ENCODE measurements at places on chromosomes 2 and 18.

GRCh38 chr2:203804070-203804469 lies 63.5 kb upstream of the CTLA4 start:
- peak; percentile 98 for DNase-seq

DNA sequence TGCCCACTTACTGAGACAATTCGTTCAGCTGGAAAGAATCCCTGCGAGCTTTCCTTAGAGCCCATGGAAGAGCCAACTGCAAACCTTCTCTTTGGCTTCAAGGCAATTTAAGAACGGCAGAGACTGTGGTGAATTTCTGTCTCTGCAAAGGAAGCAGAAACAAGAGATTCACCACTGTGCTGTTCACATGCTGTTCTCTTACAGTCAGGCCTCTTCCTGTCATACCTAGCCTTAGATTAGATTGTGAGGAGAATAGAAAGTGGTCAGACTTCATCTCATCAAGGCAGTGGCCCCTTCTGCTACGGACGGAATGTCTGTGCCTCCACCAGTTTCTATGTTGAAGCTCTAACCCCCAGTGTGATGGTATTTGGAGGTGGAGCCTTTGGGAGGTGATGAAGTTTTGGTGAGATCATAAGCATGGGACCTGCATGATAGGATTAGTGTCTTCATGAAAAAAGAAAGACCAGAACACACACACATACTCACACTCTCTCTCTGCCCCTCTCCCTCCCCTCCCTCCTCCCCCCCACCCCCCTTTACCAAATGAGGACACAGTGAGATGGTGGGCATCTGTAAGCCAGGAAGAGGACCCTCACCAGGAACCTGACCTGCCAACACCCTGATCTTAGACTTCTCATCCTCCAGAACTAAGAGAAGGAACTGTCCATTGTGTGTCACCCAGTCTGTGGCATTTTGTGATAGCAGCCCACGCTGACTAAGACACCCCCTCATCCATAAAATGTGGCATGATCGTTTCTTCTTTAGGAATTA lies 45.6 kb upstream of the NRP2 start:
- DNase-seq: no peak

- DNase-seq: no peak
These were observed 52.4 kb downstream of the EMX1 start for GRCh38 chr2:72969706-72970105.

DNA sequence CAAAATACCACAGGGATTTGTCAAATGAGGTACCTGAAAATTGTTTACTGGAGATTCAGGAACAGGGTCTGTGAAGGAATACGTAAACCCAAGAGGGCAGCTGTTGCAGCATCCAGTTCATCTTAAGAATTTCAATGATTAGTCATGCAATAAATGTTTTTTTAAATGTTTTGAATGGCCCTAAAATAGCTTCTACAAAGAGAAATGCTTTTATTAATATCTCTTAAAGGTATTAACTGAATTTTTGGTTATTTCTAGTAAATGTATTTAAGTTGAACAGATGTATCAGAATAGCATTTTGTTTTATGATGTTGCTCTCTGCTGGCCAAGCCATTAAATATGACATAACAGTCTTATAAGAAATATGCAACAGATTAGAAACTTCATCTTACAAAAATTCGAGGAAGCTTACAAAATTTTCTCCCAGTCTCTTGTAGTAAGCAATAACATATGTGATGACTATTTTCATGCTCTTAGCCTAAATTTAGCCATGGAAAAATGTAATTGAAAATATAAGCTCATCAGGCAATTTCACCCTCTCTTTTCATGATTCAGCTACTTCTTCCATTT lies 863.9 kb downstream of the SUCLG1 start:
- DNase-seq: peak; percentile 78

DNA sequence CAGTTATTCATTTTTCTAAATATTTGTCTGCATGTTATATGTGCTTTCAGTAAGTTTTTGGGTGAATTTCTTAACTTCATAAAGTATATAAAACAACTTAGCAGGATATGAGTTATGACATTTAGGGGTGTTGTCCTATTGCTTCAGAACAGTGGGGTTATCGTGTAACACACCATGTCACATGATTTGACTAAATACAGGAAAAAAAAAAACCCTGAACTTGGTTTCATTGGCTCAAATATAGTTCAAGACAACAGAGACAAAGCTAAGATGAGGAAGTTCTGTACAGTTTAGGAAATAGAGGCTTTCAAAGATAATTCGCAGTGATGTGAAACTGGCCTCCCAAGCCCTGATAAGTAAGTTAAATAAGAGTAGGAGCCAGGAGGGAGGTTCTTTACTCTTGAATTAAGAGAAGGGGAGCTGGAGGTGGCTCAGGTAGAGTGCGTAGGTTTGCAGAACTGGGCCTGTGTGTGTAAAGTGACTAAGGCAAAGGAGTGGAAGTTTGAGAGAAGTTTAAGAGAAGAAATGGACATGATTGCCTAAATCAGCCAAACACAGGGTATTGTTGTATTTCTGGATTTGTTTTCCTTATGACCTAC lies 53.9 kb downstream of the LIMS1 start:
- no peak for DNase-seq

DNA sequence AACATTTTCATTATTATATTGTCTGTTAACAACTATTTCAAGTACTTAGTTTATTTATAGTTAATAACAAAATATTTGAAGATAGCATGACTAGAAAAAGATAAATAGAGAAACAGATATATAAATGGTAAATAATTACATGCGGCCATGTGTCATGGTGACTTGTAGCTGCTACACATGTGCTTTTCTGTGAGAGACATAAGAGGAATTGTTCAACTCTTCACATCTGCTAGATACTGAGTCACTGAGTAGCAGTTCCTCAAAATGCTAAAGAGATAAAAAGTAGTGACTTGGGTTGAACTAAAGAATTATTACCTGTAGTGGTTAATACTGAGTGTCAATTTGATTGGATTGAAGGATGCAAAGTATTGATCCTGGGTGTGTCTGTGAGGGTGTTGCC lies 37.5 kb upstream of the SCN9A start:
- DNase-seq: no peak

- no peak for DNase-seq
These were observed 56.6 kb downstream of the ZNF804A start for GRCh38 chr2:184654945-184655344.

- peak; percentile 91 for DNase-seq
These were observed 132.9 kb downstream of the SOCS6 start for GRCh38 chr18:70421471-70422390.

GRCh38 chr2:205139822-205140463 lies 542.4 kb upstream of the NRP2 start:
- DNase-seq: no peak

GRCh38 chr2:74261204-74261864 lies 62.9 kb downstream of the MTHFD2 start:
- DNase-seq: peak; percentile 7
